HEK293T (cell line): ENCODE measurements at places on chromosomes 6 and 20.
A peak's percentile ranks its signal among the peaks of the same experiment; 100 is the strongest.

DNA sequence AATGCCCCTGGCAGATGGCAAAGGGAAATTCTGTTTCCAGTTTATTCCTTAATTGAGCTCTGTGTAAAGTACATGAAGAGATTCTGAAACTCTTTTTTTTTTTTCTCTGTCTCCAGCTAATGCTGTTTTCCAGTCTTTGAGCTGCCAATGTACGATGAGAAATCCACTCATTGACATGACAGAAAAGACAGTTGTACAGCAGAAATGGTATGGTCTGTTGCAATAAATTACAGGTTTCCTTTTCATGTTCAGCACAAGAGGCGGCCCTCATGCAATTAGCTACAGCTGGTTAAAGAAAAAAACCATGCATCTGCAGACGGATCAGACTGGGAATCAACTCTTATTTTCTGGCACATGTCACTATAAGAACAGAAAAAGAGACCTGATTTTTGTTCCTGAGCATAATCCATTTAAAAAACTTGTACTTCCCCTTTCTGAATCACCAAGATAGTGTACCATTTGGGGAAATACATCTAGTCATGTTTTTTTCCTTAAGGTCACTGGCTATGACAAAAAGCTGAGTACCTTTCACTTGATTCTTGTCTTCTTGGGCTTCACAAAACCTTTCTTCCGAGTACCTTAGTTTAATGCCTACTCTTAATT, 289.8 kb upstream of the PREP start:
- no peak for DNase-seq

- DNase-seq: no peak
Measured at GRCh38 chr6:74409447-74409846, 713.4 kb downstream of the CD109 start.

DNA sequence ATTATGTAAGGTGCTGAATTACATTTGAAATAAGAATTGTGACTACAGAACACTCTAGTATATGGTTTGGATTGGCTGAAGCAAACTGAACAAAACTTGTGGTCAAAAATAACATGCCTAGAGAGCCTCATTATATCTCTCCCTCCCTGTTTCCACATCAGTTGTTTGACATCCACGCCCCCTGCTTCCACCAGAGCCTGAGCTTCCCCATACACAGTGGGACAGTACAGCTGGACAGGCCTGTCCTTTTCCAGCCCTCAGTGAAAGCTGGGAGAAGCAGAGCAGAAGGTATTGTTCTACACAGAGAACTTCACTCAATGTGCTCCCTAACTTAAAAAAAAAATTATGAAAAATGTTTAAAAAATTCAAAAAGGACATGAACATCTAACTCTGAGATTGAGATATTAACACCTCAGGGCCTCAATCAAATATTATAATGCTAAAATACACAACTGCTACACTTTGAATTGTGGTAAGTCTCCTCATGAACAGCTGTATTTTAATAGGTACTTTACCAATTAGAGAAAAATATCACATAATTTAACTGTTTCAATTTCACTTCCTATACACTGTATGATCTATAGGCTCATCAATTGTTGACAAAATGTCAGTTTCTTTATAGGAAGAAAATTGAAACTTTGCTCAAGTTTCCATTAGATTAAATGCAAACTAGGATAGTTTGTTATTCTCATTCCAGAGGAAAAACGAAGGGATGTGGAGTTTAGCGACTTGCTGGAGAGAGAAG, 44.9 kb upstream of the SCML4 start:
- DNase-seq: no peak

GRCh38 chr6:1659816-1660215, 50.1 kb downstream of the FOXC1 start:
- no peak for DNase-seq

DNA sequence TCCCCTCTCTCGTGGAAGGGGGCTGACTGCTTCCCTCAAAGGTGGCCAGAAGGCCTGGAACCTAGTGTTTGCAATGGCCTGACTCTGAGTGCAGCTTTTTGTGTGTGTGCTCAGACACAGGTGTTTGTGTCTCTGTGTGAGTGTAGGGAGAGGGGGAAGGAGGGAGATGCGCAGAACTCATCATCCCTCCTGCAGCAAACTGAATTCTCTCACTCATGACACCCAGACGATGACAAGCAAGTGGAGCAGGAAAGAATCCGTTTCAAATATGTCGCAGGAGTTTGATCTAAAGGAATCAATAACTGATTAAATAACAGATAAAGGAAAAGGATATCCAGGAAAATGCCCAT, 101.4 kb downstream of the TNFAIP3 start:
- DNase-seq: no peak

GRCh38 chr6:149095842-149096241, 221.7 kb upstream of the TAB2 start:
- no peak for DNase-seq

DNA sequence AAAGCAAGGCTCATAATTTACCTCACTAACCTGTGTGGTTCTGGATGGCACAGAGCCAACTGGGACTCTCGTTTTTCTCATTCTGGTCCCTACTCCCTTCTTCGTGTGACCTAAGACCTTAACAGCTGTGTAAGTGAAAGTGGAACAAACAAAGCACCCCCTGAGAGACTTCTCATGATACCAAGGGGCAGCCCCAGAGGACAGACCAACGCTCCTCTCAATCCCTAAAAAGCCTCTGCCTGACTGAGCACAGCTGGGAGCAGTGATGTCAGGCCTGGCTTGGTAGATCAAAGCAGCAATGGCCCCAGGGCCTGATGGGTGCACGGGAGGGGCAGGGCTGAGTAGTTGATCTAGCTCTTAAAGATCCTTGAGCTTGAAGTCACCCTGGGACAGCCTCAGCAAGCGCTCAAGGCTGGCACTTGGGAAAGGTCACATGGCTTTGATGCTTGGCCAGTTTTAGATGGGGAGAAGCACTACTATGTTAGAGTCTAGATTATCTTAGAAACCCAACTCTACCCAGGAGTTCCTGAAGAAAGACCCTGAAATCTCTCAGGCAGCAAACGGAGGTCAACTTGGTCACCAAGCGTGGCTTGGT, 16.2 kb upstream of the TGM2 start:
- no peak for DNase-seq

DNA sequence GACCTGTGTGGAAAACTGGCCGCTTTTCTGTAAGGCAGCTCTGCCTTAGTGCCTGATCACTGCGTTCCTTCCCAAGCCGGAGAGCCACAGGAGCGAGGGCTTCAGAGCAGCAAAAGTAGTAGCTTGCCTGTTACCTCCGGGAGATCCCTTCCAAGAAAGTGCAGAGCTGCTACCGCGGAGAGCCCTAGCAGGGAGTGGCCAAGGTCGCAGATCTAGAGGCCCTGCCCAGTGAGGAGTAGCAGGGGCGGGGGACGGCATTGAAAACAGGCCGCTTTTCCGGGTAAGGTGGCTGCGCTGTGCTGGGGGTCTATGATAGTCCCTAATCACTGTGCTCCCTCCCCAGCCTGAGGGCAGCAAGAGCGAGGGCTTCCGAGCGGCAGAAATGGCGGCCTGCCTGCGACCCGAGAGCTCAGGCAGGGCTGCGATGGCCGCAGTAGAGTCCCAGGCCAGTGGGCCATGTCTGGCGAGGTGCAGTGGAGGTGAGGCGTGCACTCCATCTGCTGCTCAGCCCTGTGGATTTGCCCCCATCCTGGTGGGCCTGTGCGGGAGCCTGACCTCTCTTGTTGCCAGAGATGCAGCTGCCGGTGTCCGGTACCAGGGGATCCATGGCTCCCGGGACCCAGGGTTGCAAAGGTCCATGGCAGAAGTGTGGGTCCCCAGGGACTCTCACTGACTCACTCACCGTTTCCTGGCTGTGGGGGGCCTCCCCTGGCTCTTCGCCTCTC, 67.3 kb downstream of the KLHL32 start:
- DNase-seq: no peak

GRCh38 chr6:90294989-90295853, 1.4 kb downstream of the BACH2 start:
- peak; percentile 20 for DNase-seq

- no peak for DNase-seq
Measured at GRCh38 chr6:15326067-15326614, 80.3 kb downstream of the JARID2 start.

GRCh38 chr6:33905071-33905609, 101.3 kb upstream of the MLN start:
- DNase-seq: no peak

DNA sequence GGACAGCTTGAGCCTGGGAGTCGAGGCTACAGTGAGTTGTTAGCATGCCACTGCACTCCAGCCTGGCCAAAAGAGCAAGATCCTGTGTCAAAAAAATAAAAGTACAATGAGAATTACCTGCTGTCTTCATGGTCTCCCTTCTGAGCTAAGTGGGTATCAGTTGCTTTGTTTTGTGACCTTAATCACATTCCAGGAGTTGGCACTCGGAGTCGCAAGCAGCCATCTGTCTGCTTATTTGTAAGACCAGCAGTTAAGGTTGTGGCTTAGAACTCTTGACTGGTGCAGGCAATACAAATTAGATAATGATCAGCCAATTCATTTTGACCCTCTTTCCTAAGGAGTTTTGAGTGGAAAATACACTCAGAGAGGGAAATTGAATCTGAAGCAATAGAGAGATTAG, 114.0 kb downstream of the MYO6 start:
- no peak for DNase-seq

- DNase-seq: no peak
Measured at GRCh38 chr6:26224940-26225847, 138.0 kb downstream of the HFE start.

GRCh38 chr6:30260036-30260504, 46.9 kb upstream of the TRIM26 start:
- no peak for DNase-seq

DNA sequence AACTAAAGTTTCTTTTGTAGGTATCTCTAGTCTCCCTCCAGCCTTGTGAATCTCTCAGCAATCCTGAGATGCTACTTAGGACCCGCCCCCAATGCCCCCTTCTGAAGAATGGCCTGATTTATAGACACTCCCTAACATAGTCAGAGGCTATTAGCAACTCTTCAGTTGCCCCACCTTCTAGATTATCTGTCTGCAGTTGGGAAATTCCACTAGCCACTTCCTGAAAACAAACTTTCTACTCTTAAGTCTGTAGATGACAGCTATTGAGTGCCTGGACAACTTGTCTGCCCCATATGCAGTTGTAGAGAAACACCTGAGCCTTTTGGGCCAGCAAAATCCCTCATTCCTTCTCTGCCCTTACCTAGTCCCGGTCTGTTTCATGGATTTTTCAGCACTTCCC, 188.2 kb upstream of the PREP start:
- no peak for DNase-seq

DNA sequence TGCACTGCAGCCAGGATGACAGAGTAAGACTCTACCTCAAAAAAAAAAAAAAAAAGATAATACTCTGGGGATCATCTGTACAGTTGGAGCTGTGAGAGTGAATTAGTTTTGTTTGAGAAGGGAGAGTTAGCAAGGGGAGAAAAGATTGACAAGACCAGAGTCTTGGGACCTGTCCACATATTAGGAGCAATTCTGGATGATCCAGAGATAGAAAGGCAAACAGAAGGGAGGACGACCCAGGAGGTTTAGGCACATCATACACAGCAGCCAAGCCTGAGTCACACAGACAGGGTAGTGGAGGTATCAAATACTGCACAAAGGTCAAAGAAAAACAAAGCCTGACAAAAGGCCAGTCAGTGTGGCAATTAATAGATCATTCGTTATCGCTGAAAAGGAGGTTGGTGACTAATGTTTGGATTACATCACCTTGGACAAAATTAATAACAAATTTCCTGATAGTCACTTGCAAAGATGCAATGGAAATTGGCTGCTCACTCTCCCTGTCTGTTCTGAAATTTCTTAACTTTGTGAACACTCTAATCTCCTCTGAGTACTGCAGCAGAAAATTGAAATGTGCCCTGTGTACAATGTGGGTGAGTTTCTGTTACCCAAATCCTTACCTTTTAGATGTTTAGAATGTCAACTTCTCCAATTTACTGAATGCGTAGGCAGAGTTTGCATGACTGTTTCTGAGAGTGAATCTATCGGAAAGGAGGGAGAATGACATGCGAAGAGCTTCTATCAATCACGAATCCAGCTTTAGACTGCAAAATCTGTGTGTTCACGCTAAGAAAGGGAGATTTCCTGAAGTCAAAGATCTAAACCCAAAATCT, 105.4 kb downstream of the TSHZ2 start:
- DNase-seq: no peak

DNA sequence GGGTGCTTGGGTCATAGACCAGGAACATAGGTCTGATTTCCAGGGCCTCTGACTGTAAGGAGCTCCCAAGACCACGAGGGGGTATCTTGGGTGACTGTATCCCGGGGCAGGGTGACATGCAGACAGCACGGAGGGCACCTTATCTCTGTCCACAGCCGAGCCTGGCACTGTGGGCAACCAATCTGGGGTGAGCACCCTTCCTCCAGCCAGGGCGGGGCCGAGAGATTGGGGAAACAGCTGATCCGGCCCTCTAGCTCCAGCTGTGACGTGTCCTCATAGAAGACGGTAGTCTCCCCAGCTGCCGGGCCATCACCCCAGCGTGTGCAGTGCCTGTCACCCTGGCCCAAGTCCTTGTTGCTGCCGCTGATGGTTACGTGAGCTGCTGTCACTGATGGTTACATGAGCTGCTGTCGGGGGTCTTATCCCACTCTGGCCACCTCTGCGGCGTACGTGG, 139.6 kb upstream of the RNF24 start:
- no peak for DNase-seq

DNA sequence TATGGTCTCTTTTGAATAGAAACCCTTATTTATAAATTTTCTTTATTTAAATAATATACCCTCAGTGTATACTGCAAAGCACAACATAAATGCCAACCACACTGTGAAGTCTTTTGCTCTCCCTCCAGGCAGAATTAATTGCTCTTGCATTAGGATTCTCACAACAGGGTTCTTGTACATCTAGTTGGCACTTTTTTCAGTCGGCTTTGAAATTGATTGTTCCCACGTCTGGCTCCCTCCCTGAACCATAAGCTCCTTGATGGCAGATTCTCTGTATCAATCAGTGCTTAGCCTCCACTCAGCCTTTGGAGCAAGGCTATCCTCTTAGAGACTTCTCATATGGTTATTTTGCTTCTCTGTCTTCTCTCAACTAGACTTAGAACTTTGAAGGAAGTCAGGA, 288.0 kb upstream of the POU3F2 start:
- no peak for DNase-seq

DNA sequence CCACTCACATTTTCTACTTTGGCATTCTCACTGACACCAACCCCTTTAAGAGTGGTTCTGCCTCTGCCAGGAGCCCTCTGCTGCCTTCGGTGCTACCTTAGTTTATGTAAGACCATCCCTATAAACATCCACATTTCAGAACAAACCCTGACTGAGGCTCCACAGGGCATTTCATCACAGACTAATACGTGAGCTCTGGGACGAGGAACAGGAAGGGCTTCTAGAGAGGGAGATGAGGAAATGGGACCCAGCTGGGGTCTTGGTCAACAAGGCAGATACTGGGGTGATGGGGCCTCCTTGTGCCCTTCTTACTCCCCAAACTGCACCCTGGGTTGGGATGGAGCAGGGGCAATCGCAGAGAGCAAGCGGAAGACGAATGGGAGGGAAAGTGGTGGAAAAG, 86.5 kb upstream of the FYN start:
- no peak for DNase-seq
